HS-27A (cell line): ENCODE measurements at places on chromosomes 4 and X.

DNA sequence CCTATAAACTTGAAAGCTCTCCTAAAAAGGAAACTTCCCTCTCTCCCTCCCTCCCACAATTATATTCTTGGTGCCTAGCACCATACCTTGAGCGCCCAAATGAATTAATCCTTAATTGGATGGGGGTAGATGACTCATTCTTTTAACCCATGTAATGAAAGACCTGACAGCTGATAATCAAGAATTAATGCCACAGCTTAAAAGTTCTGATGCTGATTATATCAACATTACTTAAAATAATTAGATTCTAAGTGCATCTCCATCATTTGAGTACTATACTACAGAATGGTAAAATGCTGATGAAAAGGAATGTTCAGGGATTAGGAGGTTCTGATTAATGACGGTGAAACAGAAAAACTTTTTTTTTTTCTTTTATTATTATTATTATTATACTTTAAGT lies 117.0 kb downstream of the ENOX2 start:
- DNase-seq = no peak

DNA sequence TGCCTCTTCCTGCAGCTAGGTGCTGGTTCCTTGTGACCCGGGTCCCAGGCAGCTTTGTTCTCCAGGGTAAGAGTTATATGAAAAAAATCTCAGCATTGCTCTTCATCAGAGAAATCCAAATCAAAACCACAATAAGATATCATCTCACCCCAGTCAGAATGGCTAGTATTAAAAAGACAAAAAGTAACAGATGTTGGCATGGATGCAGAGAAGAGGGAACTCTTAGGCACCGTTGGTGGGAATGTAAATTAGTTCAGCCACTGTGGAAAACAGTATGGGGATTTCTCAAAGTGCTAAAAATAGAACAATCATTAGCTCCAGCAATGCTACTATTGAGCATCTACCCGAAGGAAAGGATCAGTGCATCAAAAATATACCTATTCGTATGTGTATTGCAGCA lies 61.5 kb downstream of the SORCS2 start:
- no peak for DNase-seq

DNA sequence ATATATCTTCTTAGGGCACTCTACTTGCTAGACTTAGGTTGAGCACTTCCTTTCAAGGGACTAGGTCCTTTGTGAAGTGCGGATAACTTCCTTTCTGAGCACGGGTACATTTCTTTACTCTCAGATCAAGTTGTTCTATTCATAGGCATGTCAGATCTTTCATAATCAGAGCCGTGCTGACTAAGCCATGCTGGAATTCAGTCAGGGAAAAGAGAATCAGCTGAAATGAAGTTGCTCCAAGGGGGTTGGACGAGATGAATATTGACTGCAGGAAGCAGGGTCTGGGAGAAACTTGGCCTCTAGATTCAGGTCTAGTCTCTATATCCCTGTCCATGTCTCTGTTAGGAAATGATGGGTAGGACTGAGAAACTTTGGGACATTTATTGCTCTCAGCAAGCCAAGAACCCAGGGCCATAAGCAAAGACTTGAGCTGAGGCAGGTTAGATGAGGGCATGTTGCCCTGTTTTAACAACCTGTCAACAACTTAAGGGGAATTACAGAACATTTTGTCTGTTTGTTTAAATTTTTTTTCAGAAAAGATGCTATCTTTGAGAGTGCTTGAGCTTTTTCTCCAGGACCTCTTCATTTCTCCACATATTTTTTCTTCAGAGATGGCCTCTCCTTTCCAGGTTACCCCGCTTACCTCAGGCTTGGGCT lies 28.3 kb downstream of the AREG start:
- no peak for DNase-seq

GRCh38 chr4:6706173-6706572 lies 3.5 kb downstream of the MRFAP1L1 start:
- DNase-seq = no peak

DNA sequence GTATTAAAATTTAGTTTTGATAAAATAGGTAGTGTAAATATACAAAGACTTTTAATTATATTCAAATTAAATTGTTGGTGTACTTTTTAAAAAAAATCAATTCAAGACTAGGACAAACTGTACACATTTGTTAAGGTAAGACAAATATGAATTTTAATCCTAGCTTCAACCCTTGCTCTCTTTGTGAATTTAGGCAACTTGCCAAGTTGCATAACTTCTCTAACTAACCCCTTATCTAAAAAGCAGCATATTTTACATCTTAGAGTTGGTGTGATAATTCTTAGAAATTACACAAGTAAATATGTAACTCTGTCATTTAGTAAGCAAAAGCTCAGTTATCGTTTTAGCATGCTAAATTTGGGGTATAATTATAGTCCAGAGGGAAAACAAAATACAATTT lies 78.1 kb upstream of the FSTL5 start:
- DNase-seq = no peak

- DNase-seq = no peak
Measured at GRCh38 chrX:72026341-72027023, 105.2 kb downstream of the RTL5 start.

- DNase-seq = peak; percentile 73
Measured at GRCh38 chr4:84966382-84967242, at the start of gene WDFY3. Gene WDFY3, minus strand, starts transcription at chr4:84966690. Its CDS starts 106,099 bp downstream, at chr4:84860591.

GRCh38 chr4:185821029-185821419 lies 9.0 kb upstream of the SORBS2 start:
- DNase-seq = no peak

DNA sequence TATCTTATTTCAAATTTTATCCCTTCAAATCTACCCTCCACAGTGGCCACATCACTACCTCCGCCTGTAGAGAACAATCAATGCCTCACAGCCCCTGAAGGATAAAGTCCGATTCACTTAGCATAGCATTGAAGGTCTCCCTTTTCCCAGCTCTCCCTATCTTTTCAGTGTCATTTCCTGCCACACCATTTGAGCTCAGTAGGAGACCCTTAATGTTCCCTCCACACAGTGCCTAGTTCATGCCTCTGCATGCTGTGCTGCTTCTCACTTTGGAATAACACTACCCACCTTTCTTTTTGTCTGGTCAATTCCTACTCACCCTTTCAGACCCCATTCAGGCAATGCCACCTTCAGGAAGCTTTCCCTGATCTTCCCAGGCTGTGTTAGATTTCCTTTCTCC lies 23.6 kb upstream of the SCOC start:
- no peak for DNase-seq

GRCh38 chrX:48068096-48068887 lies 3.1 kb downstream of the ZNF630 start:
- no peak for DNase-seq

DNA sequence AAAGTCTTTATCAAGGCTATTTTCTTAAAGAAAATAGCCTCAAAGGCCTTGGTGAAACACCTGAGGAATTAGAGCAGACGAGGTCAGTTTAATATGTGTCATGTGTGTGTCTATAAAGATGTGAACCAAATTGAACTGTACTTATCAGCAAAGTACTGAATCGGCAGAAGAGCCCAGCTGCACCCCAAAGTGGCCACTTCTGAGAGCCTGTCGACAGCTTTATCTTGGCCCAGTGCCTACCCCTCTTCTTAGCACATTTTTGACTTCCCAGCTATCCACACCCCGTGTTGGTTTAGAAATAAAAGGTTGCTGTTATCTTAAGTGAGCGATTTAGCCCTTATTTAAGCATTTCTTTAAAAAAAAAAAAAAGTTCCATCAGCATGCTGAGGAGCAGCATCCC lies 329.7 kb downstream of the FBXW7 start:
- no peak for DNase-seq

DNA sequence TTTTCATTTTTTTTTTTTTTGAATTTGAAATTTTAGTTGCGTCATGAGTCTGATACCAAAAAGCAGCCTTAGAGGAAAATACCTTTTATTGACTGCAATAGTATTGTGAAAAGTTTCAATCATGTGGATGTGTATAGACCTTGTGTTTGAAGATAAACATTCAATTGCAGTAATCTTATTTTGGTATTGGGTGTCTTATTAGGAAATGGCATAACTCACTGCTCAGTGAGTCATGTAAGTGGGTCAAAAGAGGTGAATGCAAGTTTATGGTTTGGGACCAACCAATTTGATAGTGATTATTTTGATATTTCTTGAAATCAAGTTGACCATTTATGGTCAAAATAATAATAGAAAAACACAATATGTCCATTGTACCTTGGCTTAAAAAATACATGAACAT lies 627.8 kb upstream of the SLIT2 start:
- no peak for DNase-seq

DNA sequence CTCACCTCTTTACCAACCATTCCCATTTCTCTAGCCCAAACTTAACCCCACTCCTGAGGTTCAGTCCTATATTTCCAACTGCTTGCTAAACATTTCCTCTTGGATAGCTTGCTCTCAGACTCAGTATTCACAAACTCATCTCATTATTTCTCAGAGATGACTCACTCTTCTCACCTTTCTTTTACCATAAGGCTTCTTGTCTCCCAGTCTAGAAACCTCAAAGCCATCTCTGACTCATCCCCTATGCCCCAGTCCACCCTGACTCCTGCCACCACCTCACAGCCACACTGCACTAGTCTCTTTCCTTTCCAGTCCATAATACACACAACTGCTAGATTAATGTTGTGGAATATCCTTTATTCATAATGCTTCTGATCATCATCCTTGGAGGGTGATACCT lies 4.8 kb downstream of the FRMPD3 start:
- no peak for DNase-seq

GRCh38 chr4:142092941-142093340 lies 456.6 kb downstream of the IL15 start:
- DNase-seq = no peak

GRCh38 chr4:15020502-15021286 lies 18.4 kb downstream of the CPEB2 start:
- DNase-seq = no peak

- DNase-seq = no peak
Measured at GRCh38 chrX:68196939-68197791, 236.1 kb downstream of the OPHN1 start.

DNA sequence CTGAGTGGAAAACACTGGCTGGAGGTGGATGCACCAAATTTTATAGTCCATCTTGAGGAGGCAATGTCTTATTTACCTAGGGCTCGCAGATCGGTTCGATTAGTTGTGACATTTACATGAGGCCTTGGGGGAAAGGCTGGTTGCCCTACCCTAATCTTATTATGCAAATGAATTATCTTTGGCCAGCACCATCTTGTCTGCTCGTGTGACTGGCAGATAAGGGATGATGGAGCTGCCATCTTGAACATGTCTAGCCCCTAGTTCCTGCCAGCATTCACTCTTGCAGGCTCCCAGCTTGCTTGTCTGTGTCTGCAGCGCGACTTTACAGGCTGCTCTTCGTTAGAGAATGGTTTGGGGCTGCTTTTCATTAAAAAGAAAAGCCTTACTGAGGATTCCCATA lies 61.9 kb downstream of the SEC24B start:
- DNase-seq = no peak

DNA sequence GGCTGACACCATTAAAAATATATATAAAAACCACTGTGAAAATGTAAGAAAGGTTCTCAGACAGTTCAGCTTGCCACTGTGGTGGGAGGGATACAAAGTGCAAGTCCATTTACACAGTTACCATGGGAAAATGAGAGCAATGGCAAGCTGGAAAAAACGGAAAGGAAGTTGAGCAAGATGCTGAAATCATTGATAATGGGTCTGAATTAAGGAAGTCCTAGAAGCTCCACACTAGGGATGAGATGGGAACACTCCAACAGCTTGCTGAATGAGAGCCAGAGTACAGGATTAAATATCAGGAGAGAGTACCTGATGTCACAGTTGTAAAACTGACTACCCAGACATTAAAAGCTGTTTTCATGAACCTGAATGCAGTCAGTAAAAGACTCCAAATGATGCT lies 218.6 kb downstream of the PRDM5 start:
- no peak for DNase-seq

GRCh38 chr4:73446336-73446938 lies 10.4 kb downstream of the AFP start:
- no peak for DNase-seq

- DNase-seq = no peak
Measured at GRCh38 chr4:138110815-138111214, 131.3 kb downstream of the SLC7A11 start.

DNA sequence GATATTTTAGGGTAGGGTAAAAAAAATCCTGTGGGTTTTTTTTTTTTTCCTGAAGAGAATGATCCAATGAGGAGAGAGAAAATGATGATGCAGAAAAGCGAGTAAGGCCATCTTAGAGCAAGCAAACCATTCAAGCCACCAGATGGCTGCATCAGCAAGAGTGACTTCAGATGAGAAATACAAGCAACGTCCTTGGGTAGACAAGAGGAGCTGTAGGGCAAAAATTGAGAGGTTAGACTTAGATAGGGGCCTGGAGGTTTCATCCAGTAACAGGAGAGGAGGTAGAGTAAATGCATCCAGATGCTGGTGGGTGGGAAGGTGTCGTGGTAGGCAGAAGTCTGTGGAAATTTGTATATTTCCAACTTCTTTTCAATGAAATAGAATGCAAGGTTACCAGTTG lies 14.6 kb downstream of the FTHL17 start:
- DNase-seq = no peak

DNA sequence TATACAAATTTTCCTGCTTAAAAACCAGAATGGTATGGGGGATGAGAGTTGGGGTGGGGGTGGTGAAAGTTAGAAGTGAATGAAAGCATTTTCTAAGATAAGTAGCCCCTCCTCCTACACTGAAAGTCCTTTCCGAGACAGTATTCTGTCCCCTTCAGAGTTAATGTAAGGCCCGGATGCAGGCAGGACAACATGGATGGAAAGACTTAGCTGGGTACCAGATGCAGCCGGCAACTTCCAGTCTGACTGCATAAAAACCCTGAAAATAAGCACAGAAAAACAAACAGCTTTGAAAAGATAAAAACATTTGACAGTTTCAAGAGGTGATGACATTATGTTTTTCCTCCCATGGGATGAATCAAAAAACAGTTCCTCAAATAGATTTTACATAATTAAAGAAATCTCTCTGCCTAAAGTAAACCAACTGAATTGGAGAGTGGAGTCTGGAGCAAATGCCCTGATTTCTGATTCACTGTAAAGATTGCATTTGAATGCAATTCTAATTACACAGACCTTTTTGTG lies 196.3 kb downstream of the GPAT3 start:
- DNase-seq = no peak

DNA sequence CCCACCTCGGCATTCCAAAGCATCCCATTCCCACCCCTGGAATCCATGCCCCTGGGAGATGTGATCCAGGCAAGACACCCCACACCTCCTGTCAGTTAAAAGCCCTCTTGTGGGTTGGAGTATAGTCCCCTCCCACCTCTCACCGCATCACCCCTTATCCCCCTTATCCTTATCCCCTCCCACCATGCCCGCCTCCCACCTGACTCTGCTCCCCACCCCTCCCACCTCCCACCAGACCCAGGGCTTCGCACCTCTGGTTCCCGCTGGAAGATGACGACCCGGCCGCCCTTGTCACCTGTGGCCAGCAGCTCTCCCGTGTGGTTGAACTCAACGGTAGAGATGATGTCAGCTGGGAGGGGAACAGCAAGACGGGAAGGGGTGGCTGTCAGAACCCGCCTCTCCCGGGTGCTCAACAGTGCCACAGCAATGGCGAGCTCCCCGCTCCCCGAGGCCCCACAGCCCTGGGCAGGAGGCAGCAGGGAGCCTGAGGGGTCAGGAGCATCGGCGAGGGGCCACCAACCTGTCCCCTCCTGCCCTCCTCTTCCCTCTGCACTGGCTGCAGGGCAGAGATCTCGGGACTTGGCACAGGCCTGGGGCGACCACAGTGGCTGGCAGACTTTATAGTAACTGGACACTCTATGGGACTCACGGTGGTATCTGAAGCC lies 91.5 kb downstream of the PPP2R2C start:
- no peak for DNase-seq

GRCh38 chrX:112678831-112679230 lies 907 bp downstream of the LHFPL1 start:
- no peak for DNase-seq
